Neural crest cell (in vitro differentiated cells): ENCODE measurements at places on chromosomes 12 and 14.

- DNase-seq: no peak
Measured at GRCh38 chr12:116490471-116490870, 68.7 kb upstream of the MAP1LC3B2 start.

GRCh38 chr12:54221402-54221984 lies 32.7 kb upstream of the SMUG1 start:
- no peak for DNase-seq

GRCh38 chr12:47576289-47576945 lies 129.4 kb downstream of the RPAP3 start:
- DNase-seq: peak; percentile 20

GRCh38 chr14:60935319-60935718 lies 45.6 kb downstream of the TRMT5 start:
- DNase-seq: no peak

DNA sequence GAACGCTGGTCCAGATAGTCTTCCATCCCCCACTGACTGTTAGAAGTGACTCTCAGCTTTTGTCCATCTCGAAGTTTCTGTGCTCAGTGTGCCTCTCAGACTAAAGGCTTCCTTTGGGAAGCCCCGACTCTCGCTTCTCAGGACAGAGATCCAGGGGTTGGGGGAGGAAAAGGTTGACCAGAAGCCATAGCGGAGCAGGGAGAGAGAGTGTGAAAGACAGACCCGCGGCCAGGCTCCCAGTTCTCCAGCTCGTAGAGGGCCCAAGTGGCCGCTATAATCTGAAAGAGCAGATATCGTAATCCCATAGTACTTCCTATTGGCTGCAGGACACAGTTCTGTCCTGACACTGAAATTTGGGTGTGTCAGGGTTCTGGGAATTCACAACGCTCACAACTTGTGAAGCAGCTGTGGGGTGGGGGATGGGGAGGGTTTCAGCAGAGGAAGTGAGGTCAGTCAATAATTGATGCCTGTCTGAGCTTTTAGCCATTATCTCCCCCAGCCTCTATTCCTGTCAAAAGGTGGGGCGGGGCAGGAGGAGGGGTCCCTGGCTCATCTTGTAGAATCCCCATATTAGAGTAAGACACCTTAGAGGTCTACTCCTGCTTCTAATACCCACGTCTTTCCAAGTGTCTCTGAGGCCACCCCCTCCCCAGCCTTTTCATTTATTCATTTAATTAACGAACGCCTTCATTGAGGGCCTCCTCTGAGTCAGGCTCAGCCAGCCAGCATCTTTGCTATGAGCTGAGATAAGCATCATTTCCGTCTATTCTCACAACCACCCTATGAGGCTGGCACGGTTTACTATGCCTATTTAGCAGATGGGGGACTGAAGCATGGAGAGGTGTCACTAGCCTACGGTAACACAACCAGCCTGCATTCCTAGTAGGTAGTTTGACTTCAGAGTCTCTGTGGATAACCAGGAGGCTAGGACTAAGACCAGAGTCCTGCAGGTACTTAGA lies 1.6 kb upstream of the ACVRL1 start:
- no peak for DNase-seq

- no peak for DNase-seq
Measured at GRCh38 chr12:130438243-130438620, 100.5 kb downstream of the PIWIL1 start.
